Osteoblast (primary cell): ENCODE measurements at places on chromosomes 2 and 18. TPM values are rescaled to one million over a fixed set of nuclear protein-coding genes. Genes with fewer than 3 reads are reported as not detected.

DNA sequence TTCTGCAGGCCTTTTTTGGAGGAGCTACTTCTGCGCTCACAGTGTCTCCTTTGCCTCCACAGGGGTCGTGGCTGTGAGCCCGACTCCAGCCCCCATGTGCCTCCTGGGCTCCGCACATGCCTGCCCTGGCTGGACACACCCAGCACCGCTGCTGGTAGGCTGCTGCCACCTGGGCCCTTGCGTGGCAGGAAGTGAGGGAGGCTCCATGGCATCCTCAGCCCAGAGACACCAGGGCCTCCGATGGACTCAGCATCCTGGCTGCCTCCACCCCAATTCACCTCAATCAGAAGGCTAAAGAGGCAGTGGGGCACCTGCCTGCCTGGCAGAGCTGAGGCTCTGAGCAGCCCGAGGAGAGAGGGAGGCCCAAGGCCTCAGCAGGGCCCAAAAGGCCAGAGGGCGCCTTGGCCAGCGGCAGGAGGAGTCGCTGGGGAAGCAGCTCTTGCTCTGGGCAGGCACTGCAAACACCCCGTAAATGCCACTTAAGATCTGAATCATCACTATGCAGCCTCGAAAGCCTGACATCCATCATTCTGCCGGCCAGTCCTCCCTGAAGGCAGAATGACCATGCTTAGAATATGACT, 68.3 kb upstream of the OTOS start:
- DNase-seq, result peak; percentile 81

The ANKRD30BL gene
- total RNA-seq, result 0.29 TPM in 1 of 2 replicates, not detected in the other

The ADAM23 gene
- under 0.01 and 0.29 TPM in 2 replicates for total RNA-seq

- DNase-seq, result no peak
These were observed 2.0 kb downstream of the NPC1 start for GRCh38 chr18:23584019-23584983.

The TACR1 gene
- total RNA-seq, result under 0.01 and 0.29 TPM in 2 replicates

GRCh38 chr2:72112401-72112800, 35.3 kb downstream of the CYP26B1 start:
- peak; percentile 91 for DNase-seq

The PDE11A gene
- under 0.01 and 0.36 TPM in 2 replicates for total RNA-seq

GRCh38 chr2:17748745-17749144, 4.9 kb downstream of the SMC6 start:
- DNase-seq, result no peak

The GFPT1 gene
- total RNA-seq, result 53.9 and 64.4 TPM in 2 replicates

- DNase-seq, result no peak
These were observed 36.9 kb downstream of the SCN1A start for GRCh38 chr2:166090908-166091307.

GRCh38 chr2:12004713-12005112, 258.3 kb downstream of the LPIN1 start:
- DNase-seq, result no peak

The ZAP70 gene
- total RNA-seq, result under 0.01 TPM in 2 replicates

The CCDC102B gene
- 8.8 and 9.4 TPM in 2 replicates for total RNA-seq

DNA sequence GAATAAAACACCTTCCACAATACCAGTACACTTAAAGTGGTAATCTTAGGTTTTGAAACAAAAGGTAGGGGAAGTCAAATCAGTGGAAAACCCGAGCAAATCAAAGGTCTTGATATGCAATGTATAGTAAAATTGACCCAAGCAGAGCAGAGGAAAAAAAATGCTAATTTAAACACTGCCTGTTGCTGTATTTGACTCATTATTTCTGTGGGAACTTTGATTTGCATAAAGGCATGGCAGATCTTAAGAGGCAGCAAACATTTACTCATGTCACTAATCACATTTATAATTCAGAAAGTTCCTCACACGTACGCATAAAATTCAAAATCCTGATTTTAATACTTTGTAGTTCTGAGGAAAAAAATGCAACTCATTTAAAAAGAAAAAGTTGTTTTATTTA, 64.4 kb downstream of the IKZF2 start:
- DNase-seq, result no peak

The GNLY gene
- not detected in 2 replicates for total RNA-seq

GRCh38 chr2:38528008-38528442, 74.7 kb downstream of the HNRNPLL start:
- DNase-seq, result peak; percentile 89

GRCh38 chr2:181130686-181131085, 150.3 kb downstream of the UBE2E3 start:
- no peak for DNase-seq
